RPMI8226 (cell line): ENCODE measurements at places on chromosomes 5 and 9.

GRCh38 chr5:61603211-61603908 is 271.3 kb downstream of the ZSWIM6 start:
- no peak for DNase-seq

DNA sequence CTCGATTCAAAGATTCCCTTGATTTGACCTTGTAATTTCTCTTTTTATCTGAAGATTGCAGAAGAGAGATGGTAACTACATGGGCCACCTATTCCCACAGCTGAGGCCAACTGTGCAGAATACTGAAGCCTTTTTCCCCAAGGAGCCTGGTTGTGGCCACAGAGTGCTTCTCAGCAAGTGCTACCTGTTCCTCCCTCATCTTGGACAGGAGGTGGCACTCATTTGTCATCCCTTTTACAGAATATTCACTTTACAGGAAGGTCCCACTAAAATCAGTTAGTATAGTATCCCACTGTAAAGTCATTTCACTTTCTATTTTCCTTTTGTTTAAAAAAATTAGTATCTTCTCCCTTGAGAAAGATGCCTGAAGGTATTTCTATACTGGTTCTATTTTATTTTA is 346.4 kb downstream of the ARL15 start:
- DNase-seq: no peak

DNA sequence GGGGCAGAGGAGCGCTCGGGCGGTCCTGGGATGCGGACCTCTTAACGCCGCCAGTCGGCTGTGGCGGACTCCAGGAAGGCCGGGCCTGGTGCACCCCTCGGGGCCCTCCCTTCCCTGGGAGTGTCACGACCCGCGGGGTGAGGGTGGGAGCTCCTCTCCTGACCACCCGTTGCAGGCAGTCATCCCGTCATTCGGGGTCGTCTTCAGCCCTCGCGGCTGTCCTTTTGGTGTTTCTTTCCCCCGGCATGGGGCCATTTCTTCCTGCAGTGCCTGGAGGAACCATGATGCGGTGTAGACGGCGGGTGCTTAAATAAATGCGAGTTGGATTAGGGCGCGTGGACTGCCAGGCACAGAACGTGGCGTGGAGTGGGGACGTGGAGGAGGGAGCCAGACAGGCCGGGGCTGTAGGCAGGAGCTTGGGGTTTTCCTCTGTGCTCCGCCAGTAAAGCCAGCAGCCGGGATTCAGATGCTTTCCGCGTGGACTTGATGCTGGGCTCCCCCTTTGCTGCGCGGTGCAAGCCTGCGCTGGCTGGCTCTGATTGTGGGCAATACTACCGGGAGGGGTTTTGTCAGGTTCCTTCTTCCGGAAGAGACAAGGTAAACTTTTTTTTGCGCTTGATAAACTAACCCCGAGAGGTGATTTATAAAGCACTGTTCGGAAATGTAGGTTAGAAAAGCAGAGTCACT is 868 bp downstream of the KDM4C start:
- peak; percentile 72 for DNase-seq

DNA sequence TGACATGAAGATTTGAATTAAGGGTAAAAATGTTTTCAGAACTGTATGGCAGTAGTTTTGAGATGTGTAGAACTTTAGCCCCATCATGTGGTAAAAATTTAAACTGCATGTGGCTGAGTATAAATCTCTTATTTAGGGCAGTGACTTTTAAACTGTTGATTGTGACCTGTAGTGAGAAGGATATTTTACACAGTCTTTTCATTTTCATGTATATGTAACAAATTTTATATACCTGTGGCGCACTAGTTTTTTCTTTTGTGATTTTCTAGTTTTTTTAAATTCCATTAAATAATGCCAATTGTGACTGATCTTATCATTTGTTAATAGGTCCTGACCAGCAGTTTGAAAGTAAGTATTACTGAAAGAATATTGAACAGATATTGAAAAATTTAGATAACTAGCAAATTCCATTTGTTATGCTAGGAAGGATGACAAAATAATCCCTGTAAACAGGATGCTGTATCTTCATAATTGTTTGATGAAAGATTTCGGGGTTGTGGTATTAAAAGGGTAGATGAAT is 47.2 kb downstream of the GPBP1 start:
- DNase-seq: peak; percentile 74

GRCh38 chr5:73066466-73066865 is 53.9 kb upstream of the TMEM171 start:
- no peak for DNase-seq

DNA sequence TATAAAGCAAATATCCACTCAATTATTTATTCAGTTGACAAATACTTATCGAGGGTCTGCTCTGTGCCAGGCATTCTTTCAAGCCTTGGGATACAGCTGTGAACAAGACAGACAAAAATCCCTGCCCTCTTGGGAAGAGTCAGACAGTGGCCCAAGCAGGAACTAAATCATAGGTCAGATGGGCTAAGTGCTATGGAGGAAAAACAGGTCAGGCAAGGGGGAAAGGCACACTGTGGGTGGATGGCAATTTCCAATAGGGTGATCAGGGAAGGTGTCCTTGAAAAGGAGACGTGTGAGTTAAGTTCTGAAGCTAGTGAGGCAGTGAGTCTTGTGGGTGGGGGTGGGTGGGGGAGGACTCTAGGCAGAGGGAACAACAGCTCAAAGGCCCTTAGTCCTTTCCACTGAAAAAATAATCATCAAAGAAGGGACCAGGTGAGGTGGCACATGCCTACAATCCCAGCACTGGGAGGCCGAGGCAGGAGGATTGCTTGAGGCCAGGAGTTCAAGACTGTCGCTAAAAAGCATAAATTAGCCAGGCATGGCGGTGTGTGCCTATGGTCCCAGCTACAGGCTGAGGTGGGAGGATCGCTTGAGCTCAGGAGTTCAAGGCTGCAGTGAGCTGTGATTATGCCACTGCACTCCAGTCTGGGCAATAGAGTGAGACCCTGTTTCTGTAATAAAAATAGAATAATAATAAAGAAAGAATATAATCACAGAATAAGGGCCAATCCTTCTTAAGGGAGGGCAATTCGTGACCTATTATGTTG is 95.2 kb upstream of the CPEB4 start:
- no peak for DNase-seq

GRCh38 chr5:125536095-125536494 is 789.7 kb upstream of the ZNF608 start:
- DNase-seq: no peak

GRCh38 chr5:74616236-74617146 is 24.0 kb downstream of the ENC1 start:
- DNase-seq: no peak

GRCh38 chr5:149271195-149271715 is 404 bp upstream of the AFAP1L1 start:
- no peak for DNase-seq

GRCh38 chr5:113487416-113487780 is 855 bp downstream of the MCC start:
- DNase-seq: peak; percentile 23

GRCh38 chr5:2996248-2996647 is 244.8 kb upstream of the IRX2 start:
- DNase-seq: no peak

DNA sequence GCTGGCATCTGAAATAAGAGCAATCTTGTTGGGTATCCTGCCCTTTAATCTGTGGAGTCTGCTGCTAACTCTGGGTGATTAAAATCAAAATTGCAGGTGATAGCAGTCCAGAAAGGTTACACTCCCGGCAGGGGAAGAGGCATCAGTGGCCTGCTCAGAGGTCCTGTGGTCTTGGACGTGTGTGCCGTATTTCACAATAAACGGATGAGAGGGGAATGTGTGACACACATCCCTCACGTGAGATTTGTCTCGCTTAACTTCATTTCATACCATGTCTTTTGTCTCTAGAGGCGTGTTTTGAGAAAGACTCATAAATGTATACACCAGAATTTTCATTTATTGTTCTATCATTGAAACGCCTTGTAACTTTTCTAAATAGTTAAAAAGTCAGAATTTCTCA is 36.6 kb downstream of the FAM240B start:
- no peak for DNase-seq

- DNase-seq: peak; percentile 14
Observed at GRCh38 chr5:36301858-36302603, at the start of gene RANBP3L. Gene RANBP3L (minus strand): TSS chr5:36301902. CDS start chr5:36301416, 486 bp downstream.

- DNase-seq: peak; percentile 27
Observed at GRCh38 chr5:6302684-6303083, 75.7 kb downstream of the MED10 start.

GRCh38 chr9:134644725-134645606 is 3.4 kb downstream of the COL5A1 start:
- DNase-seq: peak; percentile 48

- DNase-seq: no peak
Observed at GRCh38 chr9:24939109-24939850, 393.6 kb upstream of the IZUMO3 start.

GRCh38 chr5:28766565-28767158 is 1728.3 kb upstream of the CDH9 start:
- peak; percentile 40 for DNase-seq
